Mesothelial cell of epicardium (in vitro differentiated cells): ENCODE measurements at places on chromosomes 1 and 21. TPM values are rescaled to one million over a fixed set of nuclear protein-coding genes. Genes with fewer than 3 reads are reported as not detected.

DNA sequence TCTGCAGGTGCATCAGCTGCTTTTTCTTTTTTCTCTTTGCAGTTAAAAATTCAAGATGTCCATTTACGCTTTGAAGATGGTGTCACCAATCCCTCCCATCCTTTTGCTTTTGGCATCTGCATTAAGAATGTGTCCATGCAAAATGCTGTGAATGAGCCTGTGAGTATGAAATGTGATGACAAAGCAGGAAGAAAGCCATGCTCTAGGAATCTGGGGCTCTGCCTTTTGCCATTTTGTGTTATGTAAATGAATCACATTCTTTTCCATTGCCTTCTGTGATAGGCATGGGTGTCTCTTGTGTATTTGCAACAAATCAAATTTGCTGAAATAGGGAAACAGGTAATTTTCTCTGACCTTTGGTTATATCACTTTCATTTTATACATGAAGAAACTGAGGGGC is 19.4 kb downstream of the VPS13D start:
- H3K27me3 ChIP-seq: no peaks in the 10 kb centered on the region
- no peak for DNase-seq
- H3K4me1 ChIP-seq: peaks cover 6% of the 10 kb centered on the region
- peaks cover 53% of the 10 kb centered on the region for H3K36me3 ChIP-seq
- H3K4me3 ChIP-seq: no peak overlapping the region

The SMIM11 gene
- total RNA-seq: 8.4 to 16.9 TPM (median 8.4 TPM) in 3 replicates

GRCh38 chr1:240712014-240712731 is 100.2 kb upstream of the GREM2 start:
- no peak for DNase-seq
- peaks cover 40% of the 10 kb centered on the region for H3K27me3 ChIP-seq
- no peak overlapping the region for H3K4me3 ChIP-seq
- H3K36me3 ChIP-seq: no peaks in the 10 kb centered on the region

GRCh38 chr1:113250161-113250560 is 140.2 kb upstream of the MAGI3 start:
- no peak overlapping the region for H3K27ac ChIP-seq
- H3K36me3 ChIP-seq: no peaks in the 10 kb centered on the region
- DNase-seq: no peak
- H3K4me3 ChIP-seq: no peak overlapping the region
- no peaks in the 10 kb centered on the region for H3K27me3 ChIP-seq
- peaks cover 34% of the 10 kb centered on the region for H3K4me1 ChIP-seq

DNA sequence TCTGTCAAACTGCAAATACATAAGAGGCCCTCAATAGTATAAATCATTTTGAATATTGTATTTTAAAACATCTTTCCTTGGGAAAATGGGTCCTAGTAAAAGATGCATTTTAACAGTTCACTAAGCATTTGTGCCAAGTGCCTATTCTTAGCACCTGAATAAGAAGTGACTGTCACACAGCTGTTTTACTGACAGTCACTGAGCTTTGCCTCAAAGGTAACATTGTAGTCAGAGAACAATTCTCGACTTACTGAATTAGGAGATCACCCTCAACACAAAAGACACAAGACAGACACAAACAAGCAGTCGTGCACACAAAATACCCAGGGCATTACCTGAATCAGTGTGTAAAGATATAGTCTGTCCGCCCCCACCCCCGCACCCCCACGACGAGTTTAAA is 408 bp downstream of the ESRRG start:
- H3K4me1 ChIP-seq: peaks cover 53% of the 10 kb centered on the region
- peak overlapping the region; percentile 91 for H3K4me3 ChIP-seq
- DNase-seq: no peak
- H3K27ac ChIP-seq: peak overlapping the region; percentile 97
- H3K36me3 ChIP-seq: no peaks in the 10 kb centered on the region
- H3K27me3 ChIP-seq: peaks cover 14% of the 10 kb centered on the region

The ASPM gene
- 17.6 to 18.1 TPM (median 17.7 TPM) in 3 replicates for total RNA-seq

The DMRTA2 gene
- 0.07 TPM in 1 of 3 replicates, not detected in the others for total RNA-seq

DNA sequence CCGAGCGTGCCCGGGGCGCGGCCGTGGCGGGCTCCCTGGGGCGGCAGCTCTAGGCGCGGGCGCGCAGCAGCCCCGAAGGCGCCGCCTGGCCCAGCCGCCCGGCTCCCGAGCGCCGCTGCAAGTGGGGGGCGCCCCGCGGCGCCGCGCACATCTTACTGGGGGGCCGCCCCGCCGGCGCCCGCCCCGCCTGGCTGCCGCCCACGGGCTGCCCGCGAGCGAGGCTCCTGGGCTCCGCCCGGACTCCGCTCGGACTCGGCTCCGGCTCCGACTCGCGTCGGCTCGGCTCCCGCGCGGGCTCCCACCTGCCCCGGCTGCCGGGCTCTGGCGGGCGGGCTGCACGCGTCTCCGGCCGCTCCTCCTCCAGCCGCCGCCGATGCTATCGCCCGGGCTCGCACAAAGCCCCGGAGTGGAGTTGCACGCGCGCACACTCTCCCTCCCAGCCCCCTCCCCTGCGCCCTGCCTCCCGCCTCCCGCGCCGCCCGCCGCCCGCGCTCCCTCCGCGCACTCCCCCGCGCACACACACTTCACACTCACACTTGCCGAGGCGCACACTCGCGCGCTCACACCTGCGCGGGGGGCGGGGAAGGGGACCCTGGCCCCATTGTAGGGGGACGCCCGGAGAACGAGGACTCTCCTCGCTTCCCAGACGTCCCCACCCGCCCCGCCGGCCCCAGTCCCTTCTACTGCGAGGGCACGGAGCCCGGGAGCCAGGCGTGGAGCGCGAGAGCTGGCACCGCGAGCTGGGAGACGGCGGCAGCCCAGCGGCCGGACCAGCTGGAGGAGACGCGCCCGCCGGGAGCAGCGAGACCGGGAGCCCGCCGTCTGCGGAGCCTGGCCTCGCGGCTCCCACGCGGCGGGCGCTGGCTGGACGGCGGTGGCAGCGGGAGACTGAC is at the start of gene GRIK3:
TSS of gene GRIK3 (minus strand) at position 395 of the 893 bp plus-strand sequence. CDS start 407 bp downstream, outside the sequence.
- no peaks in the 10 kb centered on the region for H3K36me3 ChIP-seq

DNA sequence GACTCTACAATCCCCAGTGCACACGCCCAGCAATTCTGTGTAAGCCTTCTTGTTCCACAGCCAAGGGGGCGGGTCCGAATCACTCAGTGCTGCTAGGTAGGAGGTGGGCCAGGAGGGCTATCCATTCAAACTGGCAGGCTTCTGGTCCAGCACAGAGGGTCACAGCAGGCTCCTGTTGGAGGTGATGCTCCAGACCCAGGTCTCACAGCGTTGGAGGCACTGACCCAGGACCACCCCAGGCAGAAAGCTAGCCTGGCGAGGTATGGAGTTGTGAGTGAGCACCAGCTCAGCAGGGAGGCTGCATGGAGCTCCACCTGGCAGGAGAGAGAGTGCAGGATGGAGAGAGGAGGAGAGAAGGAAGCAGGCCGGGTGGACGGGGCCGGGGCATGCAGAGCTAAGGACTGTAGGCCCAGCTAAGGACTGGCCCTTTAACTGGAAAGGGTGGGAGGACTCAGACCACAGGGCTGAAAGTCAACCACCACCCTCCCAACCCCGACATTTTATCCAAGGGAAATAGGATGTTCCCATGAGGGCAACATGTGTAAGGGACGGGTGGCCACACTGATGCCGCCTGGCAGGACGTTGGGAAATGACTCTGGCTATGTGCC is 38.7 kb downstream of the GPR161 start:
- H3K27ac ChIP-seq: no peak overlapping the region
- H3K4me1 ChIP-seq: peaks cover 18% of the 10 kb centered on the region
- no peaks in the 10 kb centered on the region for H3K27me3 ChIP-seq
- H3K36me3 ChIP-seq: peaks cover 38% of the 10 kb centered on the region
- no peak for DNase-seq
- no peak overlapping the region for H3K4me3 ChIP-seq
